ENCODE measurements at places on chromosomes 7 and 10. TPM values are rescaled to one million over a fixed set of nuclear protein-coding genes. Genes with fewer than 3 reads are reported as not detected.

GRCh38 chr7:105022458-105022857 is 8.5 kb downstream of the KMT2E start:
- H3K36me3 ChIP-seq: no peaks in the 10 kb centered on the region
- H3K27ac ChIP-seq: no peak overlapping the region
- no peaks in the 10 kb centered on the region for H3K27me3 ChIP-seq
- no peaks in the 10 kb centered on the region for H3K4me1 ChIP-seq
- no peak for DNase-seq
- no peak overlapping the region for H3K4me3 ChIP-seq

- no peaks in the 10 kb centered on the region for H3K4me1 ChIP-seq
- no peak for DNase-seq
- H3K27ac ChIP-seq: no peak overlapping the region
- no peaks in the 10 kb centered on the region for H3K27me3 ChIP-seq
- no peaks in the 10 kb centered on the region for H3K36me3 ChIP-seq
- no peak overlapping the region for H3K4me3 ChIP-seq
Measured at GRCh38 chr10:47278152-47278473, 21.9 kb upstream of the GDF10 start.

GRCh38 chr7:31688372-31688771 is 1.4 kb downstream of the PPP1R17 start:
- no peaks in the 10 kb centered on the region for H3K36me3 ChIP-seq
- H3K27ac ChIP-seq: no peak overlapping the region
- H3K4me3 ChIP-seq: no peak overlapping the region
- H3K4me1 ChIP-seq: no peaks in the 10 kb centered on the region

GRCh38 chr10:127298381-127298780 is 102.0 kb upstream of the INSYN2A start:
- no peak for DNase-seq
- H3K27me3 ChIP-seq: no peaks in the 10 kb centered on the region
- H3K4me3 ChIP-seq: no peak overlapping the region
- H3K4me1 ChIP-seq: no peaks in the 10 kb centered on the region
- H3K36me3 ChIP-seq: no peaks in the 10 kb centered on the region

SOSTDC1 gene
- total RNA-seq: not detected

All from aorta (tissue), 5 donors.